AG10803 (cell line): ENCODE measurements at places on chromosomes 7 and 10.
A peak's percentile ranks its signal among the peaks of the same experiment; 100 is the strongest.

- DNase-seq = no peak
These were observed 48.6 kb upstream of the GPR37 start for GRCh38 chr7:124813994-124814798.

DNA sequence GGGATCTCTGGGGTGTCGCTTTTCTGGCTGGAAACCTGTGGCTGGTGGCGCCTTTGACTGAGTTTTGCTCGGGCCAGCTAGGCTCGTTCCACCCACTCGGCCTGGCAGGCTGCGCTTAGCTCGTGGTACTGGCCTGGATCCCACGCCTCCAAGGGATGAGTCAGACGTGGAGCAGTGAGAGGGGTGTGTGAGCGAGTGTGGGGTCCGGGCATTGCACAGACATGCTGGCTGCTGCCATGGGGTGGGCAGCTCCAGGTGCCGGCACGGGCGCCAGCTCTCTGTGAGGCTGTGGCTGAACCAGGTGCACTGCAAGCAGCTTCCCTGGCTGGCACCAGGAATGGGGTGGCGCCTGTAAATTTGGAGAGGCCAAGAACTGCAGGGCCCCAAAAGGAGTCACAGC, 63.1 kb upstream of the CACNA2D1 start:
- DNase-seq = peak; percentile 4

- no peak for DNase-seq
These were observed 53.5 kb downstream of the MGMT start for GRCh38 chr10:129520440-129521080.

- peak; percentile 65 for DNase-seq
These were observed 129.4 kb downstream of the RGS10 start for GRCh38 chr10:119413093-119413453.

GRCh38 chr7:84949067-84949466, 237.8 kb downstream of the SEMA3D start:
- DNase-seq = peak; percentile 7

DNA sequence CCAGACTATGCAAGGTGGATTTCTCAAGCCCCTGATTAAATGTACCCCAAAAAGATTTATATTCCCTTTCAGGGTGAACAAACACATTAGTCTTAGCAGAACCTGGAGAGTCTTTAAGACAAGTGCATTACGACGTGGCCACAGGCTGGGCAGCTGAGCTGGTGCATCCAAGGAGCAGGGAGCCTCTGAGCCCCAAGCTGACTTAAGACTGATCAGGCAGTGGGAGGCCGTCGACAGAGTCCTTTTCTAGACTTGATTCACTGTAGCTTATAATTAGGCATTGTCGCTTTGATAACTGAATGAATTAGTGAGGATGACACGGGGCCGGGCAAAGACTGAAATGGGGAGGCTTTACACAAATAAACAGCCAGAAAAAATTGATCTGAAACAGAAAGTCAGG, 353.2 kb downstream of the GPAM start:
- DNase-seq = no peak

GRCh38 chr10:103204353-103205255, 11.5 kb upstream of the NT5C2 start:
- DNase-seq = no peak
